AG04450 (cell line): ENCODE measurements at places on chromosomes 4 and X.

GRCh38 chrX:104270212-104270611 lies 15.5 kb upstream of the ESX1 start:
- DNase-seq: no peak

DNA sequence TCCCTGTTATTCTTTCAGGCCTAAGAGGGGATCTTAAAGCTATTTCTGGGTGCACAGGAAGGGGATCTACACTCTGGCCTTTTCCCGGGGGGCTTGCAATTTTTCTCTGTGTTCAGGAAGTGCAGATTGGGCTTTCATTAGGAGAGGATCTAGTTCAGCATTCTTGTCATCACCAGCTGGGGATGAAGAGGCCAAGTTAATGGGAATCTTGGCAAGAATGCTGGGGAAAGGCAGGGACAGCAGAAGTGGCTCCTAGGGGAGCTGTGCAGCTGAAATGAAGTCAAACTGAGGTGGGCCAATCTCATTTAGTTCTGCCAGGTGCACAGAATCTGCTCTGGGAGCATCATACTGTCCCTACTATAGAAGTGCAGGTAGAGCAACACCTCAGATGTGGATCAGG lies 40.9 kb upstream of the ESX1 start:
- DNase-seq: no peak

- no peak for DNase-seq
These were observed 189.1 kb upstream of the RBPJ start for GRCh38 chr4:26131711-26132110.

GRCh38 chr4:105586638-105587328 lies 34.4 kb downstream of the ARHGEF38 start:
- no peak for DNase-seq

GRCh38 chr4:61770456-61770855 lies 570.3 kb downstream of the ADGRL3 start:
- DNase-seq: no peak

- no peak for DNase-seq
These were observed 148.7 kb downstream of the KDR start for GRCh38 chr4:54976682-54977081.

DNA sequence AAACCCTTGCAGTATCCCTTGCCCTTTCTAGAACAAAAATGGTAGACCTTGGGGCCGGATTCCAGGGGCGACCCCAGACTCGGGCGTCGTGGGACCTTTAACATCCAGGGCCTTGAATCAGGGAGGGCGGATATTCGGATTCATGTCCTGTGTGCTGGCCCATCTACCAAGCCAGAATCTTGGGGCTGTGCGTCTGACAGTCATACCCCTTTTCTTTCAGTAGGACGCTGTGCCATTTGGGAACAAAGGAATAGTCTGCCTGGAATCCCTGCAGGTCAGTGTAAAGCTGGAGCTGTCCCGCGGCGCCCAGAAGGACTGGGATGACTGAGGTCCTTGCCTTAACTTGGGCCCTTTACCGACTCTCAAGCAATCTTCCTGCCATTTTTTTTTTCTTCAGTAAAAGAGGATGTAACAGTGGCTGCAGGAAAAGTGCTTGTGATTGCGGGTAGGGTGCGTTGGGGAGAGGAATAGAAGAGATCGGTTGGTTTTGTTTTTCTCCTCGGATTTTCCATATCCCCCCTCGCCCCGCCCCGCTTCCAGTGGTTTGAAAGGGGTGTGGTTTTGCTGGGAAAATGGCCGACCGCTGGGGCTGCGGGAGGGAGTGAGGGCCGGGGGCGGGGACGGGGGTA lies 518 bp downstream of the ARMCX1 start:
- DNase-seq: no peak

GRCh38 chr4:6914448-6914847 lies 4.8 kb downstream of the TBC1D14 start:
- DNase-seq: no peak

DNA sequence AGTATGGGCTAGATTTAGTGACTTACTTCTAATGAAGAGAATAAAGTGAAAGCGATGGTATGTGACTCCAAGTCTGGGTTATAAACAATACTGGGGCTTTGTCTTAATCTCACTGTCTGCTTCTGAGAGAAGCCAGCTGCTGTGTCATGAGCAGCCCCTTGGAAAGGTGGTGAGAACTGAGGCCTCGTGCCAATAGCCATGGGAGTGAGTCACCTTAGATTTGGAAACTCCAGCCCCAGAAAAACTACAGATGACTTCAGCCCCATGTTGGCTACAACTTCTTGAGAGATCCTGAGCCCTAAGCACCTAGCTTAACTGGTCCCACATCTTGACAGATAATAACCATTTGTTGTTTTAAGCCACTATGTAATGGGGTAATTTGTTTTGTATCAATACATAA lies 77.6 kb downstream of the CWH43 start:
- no peak for DNase-seq

DNA sequence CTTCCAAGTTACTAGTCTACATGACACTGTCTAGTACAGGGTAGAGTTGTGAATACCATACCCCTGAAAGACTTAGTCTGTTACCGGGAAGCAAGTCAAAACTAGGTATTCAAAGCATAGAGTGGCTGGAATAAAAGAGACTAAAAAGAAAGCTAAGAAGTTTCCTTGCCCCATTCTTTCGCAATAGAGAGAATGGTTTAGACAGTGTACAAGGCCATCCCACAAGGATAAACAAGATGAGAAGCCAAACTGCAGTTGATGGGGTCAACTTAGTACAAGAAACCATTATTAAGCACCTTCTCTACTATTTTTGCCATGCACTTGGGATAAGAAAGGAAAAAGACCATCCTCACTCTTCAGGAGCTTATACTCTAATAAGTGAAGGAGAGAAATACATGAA lies 30.3 kb downstream of the AMMECR1 start:
- DNase-seq: no peak
